ENCODE measurements at places on chromosomes 3 and 15. TPM values are rescaled to one million over a fixed set of nuclear protein-coding genes. Genes with fewer than 3 reads are reported as not detected.

Gene ZBBX
- 5.3 TPM for total RNA-seq

DNA sequence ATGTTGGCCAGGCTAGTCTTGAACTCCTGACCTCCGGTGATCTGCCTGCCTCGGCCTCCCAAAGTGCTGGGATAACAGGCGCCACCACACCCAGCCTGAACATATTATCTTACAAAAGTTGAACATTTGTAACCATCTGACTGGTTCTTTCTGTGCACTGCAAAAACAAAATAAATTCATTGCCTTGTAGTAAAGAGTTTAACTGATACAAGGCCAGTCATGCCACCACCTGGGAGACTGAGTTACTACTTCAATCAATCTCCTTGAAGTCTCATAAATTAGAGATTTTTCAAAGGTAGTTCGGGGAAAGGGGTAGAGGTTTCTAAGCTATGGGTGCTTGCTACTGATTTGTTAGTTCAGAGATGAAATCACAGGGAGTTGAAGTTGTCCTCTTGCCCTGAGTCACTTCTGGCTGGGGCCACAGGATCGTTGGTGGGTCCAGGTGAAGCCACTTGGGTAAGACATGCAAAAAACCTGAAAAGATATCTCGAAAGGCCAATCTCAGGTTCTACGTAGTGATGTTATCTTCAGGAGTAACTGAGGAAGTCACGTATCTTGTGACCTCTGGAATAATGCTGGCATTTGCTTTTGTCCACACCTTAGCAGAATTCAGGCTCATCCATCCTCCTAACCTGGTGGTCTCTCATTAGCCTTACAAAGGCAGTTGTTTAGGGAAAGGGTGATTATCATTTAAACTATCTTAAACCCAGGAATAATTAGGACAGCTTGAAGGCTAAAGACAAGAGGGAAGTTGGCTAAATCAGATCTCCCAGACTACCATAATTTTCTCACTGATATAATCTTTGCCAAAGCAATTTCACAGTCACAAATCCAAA lies 33.7 kb downstream of the ZBTB11 start:
- no peaks in the 10 kb centered on the region for H3K4me1 ChIP-seq
- no peak overlapping the region for H3K4me3 ChIP-seq
- DNase-seq, result no peak
- no peak overlapping the region for H3K27ac ChIP-seq

GRCh38 chr3:185701611-185702261 lies 115.6 kb downstream of the SENP2 start:
- H3K4me3 ChIP-seq, result no peak overlapping the region
- H3K36me3 ChIP-seq, result no peaks in the 10 kb centered on the region
- no peaks in the 10 kb centered on the region for H3K4me1 ChIP-seq
- no peaks in the 10 kb centered on the region for H3K27me3 ChIP-seq
- DNase-seq, result no peak

GRCh38 chr3:102473648-102474047 lies 38.8 kb downstream of the ZPLD1 start:
- H3K27me3 ChIP-seq, result no peaks in the 10 kb centered on the region
- no peak overlapping the region for H3K27ac ChIP-seq
- no peak for DNase-seq
- H3K36me3 ChIP-seq, result no peaks in the 10 kb centered on the region

DNA sequence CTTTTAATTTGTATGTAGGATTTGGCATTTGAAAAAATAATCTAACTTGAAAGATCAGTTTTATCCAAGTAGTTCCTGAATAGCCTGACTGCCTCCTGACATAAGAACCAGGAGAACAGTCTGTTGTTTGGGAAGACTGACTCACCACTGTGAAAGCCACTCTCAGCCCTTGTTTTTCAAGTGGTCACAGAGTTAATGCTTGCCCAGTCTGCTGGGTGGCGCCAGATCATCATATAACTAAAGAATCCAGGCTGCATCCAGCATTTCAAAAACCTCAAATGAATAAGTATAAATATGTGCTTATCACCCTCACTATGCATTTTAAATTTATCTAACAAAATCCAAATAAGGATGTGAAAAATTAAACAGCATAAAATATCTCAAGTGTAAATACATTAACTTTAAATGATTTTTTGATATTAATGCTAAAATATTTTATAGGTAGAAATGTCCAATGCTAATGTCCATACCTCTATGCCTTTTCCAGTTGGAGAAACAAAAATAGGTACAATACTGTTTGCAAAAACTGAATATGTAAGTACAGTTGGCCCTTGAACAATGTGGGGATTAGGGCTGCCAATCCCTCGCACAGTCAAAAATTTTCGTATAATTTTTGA lies 26.9 kb upstream of the ZBBX start:
- no peaks in the 10 kb centered on the region for H3K27me3 ChIP-seq
- H3K4me3 ChIP-seq, result no peak overlapping the region
- no peaks in the 10 kb centered on the region for H3K36me3 ChIP-seq
- H3K27ac ChIP-seq, result no peak overlapping the region

GRCh38 chr3:150662410-150663200 lies 41.1 kb downstream of the ERICH6 start:
- no peaks in the 10 kb centered on the region for H3K27me3 ChIP-seq
- no peaks in the 10 kb centered on the region for H3K36me3 ChIP-seq
- no peak overlapping the region for H3K27ac ChIP-seq
- DNase-seq, result no peak

DNA sequence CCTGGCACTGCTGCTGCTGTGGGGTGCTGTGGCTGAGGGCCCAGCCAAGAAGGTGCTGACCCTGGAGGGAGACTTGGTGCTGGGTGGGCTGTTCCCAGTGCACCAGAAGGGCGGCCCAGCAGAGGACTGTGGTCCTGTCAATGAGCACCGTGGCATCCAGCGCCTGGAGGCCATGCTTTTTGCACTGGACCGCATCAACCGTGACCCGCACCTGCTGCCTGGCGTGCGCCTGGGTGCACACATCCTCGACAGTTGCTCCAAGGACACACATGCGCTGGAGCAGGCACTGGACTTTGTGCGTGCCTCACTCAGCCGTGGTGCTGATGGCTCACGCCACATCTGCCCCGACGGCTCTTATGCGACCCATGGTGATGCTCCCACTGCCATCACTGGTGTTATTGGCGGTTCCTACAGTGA lies 2.1 kb downstream of the GRM2 start:
- H3K36me3 ChIP-seq, result no peaks in the 10 kb centered on the region
- H3K4me1 ChIP-seq, result no peaks in the 10 kb centered on the region
- peak; percentile 70 for DNase-seq
- no peak overlapping the region for H3K27ac ChIP-seq

Gene CDHR4
- 21.9 TPM for total RNA-seq

GRCh38 chr15:69557020-69557706 lies 104.5 kb downstream of the RPLP1 start:
- peak; percentile 70 for DNase-seq
- no peaks in the 10 kb centered on the region for H3K27me3 ChIP-seq
- H3K4me3 ChIP-seq, result no peak overlapping the region
- H3K36me3 ChIP-seq, result no peaks in the 10 kb centered on the region
- H3K4me1 ChIP-seq, result peaks cover 11% of the 10 kb centered on the region

GRCh38 chr15:70165716-70166284 lies 68.1 kb upstream of the TLE3 start:
- no peaks in the 10 kb centered on the region for H3K27me3 ChIP-seq
- no peak overlapping the region for H3K4me3 ChIP-seq
- H3K27ac ChIP-seq, result no peak overlapping the region
- H3K4me1 ChIP-seq, result peaks cover 3% of the 10 kb centered on the region
- DNase-seq, result no peak

Gene ARF4
- 128 TPM for total RNA-seq

DNA sequence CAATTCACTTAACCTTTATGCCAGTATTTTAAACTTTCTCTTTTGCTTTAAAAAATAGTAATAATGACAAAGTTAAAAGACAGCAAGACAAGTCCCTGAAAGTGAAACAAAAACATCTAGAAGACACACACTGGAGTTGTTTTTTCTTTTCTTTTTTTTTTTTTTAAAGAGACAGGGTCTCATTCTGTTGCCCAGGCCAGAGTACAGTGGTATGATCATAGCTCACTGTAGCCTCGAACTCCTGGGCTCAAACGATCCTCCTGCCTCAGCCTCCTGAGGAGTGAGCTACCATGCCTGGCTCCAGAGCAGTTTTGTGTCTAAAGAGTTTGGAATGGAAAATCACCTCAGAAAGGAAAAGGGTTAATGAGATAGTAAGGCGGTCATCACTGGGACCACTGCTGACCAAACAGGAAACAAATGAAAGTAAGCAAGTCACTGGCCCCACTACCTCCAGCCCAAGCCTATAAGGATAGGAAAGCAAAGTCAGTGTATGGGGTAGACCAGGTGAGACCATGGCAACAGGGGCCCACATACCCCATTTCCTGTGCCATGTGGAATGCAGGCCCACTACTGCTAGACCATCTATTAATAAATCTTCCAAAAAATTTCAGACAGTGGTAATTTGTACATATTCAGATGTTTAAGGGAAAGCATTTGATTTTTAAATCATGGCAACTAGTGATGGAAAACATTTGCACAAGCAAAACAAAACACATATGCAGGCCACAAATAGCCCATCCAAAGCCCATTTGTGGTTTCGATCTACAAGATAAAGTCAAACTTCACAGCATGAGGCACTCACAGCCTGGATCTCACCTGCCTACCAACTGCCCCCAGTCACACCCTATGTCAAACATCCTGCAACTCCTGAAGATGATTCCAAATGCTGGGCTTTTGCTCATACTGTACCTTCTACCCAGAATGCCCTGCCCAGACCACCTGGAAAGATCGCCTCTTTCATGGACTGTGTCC lies 62.6 kb downstream of the OSBPL10 start:
- H3K36me3 ChIP-seq, result no peaks in the 10 kb centered on the region
- no peak overlapping the region for H3K27ac ChIP-seq
- no peak overlapping the region for H3K4me3 ChIP-seq
- H3K4me1 ChIP-seq, result peaks cover 9% of the 10 kb centered on the region
- no peak for DNase-seq

GRCh38 chr3:55147856-55148720 lies 220.2 kb upstream of the LRTM1 start:
- no peak overlapping the region for H3K27ac ChIP-seq
- H3K27me3 ChIP-seq, result no peaks in the 10 kb centered on the region
- DNase-seq, result no peak
- H3K4me3 ChIP-seq, result no peak overlapping the region

DNA sequence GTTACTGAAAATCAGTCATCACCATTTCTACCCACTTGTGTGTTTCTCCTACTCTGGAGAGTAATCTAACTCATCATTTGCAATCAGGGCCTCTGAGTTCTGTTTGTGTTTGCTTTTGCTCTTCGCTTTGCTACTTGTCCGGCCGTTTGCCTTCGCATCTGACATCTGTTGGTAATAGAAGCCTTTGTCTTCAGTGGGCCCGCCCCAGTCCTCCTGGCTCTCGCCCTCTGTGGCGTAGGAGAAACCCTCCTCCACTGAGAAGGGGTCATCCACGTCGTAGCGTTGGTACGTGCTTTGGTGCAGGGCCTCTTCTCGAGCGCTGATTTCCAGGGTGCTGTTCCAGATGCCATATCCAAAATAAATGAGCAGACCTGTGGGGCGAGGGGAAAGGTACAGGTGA lies 48.3 kb downstream of the CLDN11 start:
- DNase-seq, result no peak
- no peaks in the 10 kb centered on the region for H3K27me3 ChIP-seq
- no peaks in the 10 kb centered on the region for H3K36me3 ChIP-seq
- no peak overlapping the region for H3K4me3 ChIP-seq
- H3K27ac ChIP-seq, result no peak overlapping the region

- no peak for DNase-seq
- H3K36me3 ChIP-seq, result no peaks in the 10 kb centered on the region
- H3K27me3 ChIP-seq, result no peaks in the 10 kb centered on the region
- no peak overlapping the region for H3K27ac ChIP-seq
These were observed 46.9 kb downstream of the COMMD2 start for GRCh38 chr3:149705416-149705815.

- H3K36me3 ChIP-seq, result no peaks in the 10 kb centered on the region
- no peaks in the 10 kb centered on the region for H3K4me1 ChIP-seq
- H3K4me3 ChIP-seq, result no peak overlapping the region
- H3K27ac ChIP-seq, result no peak overlapping the region
- H3K27me3 ChIP-seq, result no peaks in the 10 kb centered on the region
- DNase-seq, result no peak
These were observed 388.3 kb upstream of the IL12A start for GRCh38 chr3:159600291-159600690.

Gene VEPH1
- 229 TPM for total RNA-seq

- H3K4me1 ChIP-seq, result no peaks in the 10 kb centered on the region
- no peaks in the 10 kb centered on the region for H3K27me3 ChIP-seq
- H3K27ac ChIP-seq, result no peak overlapping the region
These were observed 398.6 kb downstream of the WDR72 start for GRCh38 chr15:53360881-53361280.

Gene ACSBG1
- 1.9 TPM for total RNA-seq

DNA sequence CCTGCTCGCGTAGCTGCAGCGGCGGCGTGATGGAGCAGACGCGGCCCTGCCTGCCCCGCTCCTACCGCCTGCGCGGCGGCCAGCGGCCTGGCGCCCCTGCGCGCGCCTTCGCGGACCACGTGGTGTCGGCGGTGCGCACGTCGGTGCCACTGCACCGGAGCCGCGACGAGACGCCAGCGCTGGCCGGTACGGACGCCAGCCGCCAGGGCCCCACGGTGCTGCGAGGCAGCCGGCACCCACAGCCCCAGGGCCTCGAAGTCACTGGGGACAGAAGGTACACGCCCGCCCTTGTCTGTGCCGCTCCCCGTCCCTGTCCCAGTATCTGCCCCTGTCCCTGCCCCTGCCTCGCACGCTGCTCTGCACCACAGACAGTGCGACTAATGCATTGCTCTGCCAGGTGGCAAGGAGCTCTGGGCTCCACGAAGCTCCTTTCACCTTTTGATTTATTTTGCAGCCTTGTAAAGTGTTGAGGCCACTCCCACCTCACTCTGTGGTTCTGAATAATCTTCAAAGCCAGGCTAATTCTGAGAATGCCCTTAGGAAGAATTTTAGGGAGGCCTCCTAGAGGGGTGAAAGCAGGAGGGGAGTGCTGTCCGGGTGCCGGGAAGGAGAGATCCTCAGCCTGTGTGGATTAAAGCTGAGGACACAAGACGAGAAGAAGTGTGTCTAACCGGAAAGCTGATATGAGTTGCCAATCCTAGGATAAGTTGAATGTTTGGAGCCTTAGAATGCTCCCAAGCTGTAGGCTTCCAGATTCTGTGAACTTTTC lies 100.0 kb downstream of the THSD4 start:
- no peak overlapping the region for H3K27ac ChIP-seq
- H3K4me3 ChIP-seq, result no peak overlapping the region
- H3K36me3 ChIP-seq, result no peaks in the 10 kb centered on the region

Gene MST1R
- total RNA-seq, result 31.2 TPM

Gene CFAP100
- total RNA-seq, result 57.9 TPM

- peaks cover 71% of the 10 kb centered on the region for H3K4me1 ChIP-seq
- H3K36me3 ChIP-seq, result peaks cover 3% of the 10 kb centered on the region
- H3K27me3 ChIP-seq, result no peaks in the 10 kb centered on the region
- no peak overlapping the region for H3K4me3 ChIP-seq
- no peak for DNase-seq
These were observed 4.2 kb downstream of the EDEM1 start for GRCh38 chr3:5191555-5192304.

Gene FBXO40
- not detected for total RNA-seq

Gene IL5RA
- 3.5 TPM for total RNA-seq

GRCh38 chr15:83435202-83435601 lies 11.9 kb upstream of the SH3GL3 start:
- H3K4me3 ChIP-seq, result no peak overlapping the region
- H3K27ac ChIP-seq, result no peak overlapping the region
- H3K27me3 ChIP-seq, result no peaks in the 10 kb centered on the region
- DNase-seq, result no peak

Measured in upper lobe of left lung (tissue), 6 donors.